CD8-positive, alpha-beta T cell (primary cell): ENCODE measurements at places on chromosomes 2 and 18.
A peak's percentile ranks its signal among the peaks of the same experiment; 100 is the strongest.

DNA sequence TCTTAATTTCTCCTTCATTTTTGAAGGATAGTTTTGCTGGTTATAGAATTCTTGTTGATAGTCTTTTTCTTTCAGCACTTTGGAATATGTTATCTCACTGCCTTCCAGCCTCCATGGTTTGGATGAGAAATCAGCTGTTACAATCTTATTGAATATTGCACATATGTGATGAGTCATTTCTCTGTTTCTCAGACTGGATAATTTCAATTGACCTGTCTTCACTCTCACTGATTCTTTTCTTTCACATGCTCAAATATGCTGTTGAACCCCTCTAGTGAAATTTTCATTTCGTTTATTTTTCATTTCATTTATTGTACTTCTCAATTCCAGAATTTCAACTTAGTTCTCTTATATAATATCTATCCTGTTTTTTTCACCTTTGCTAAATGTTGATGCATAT is 22.2 kb downstream of the PDK1 start:
- DNase-seq: no peak

DNA sequence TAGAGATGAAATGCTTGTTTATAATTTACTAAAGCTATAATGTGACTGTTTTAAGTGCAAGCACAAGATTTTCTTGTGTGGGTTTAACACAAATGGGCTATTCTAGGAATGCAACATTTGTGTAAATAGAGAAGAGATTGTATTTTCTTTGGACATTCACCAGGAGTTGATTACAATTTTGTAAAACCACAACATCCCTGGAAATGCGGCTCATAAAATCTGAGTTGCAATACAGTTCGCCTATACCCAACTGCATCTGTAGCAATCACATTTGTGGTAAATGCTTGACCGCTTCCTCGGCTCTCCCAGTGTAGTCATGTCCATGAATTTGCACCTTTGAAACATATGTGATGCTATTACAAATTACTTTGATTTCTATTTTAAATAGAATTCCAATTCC is 348.7 kb upstream of the CDH20 start:
- DNase-seq: no peak

- DNase-seq: no peak
Measured at GRCh38 chr2:162056796-162057399, 17.1 kb downstream of the DPP4 start.

DNA sequence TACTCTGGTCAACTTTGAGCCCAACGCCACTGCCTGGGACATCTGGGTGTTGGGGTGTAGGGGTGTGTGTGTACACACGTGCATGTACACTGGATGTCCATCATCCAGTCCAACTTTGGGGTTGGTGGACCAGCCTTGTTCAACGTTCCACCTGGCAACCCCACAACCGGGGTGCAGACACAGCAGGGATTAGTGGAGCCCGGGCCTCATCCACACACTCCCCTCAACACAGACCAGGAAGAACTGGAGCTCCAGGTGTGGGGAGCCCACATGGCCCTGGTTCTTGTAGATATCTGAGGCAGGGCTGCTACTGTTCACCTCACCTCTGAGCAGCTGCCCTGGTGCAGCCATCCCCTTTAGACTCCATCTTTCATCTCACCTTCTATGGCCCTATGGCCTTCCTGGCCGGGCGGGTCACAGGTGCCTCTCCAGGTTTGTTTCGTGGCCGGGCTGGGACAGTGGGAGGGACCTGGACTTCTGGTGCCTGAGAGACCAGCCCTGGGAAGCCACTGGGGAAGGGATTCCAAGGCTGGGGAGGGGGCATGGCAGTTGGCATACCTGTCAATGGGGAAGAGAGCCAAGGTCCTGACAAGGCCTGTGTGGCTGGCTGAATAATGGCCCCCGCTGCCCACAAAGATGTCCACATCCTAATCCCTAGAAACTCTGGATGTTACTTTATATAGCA is 7.5 kb downstream of the NEU2 start:
- no peak for DNase-seq

- no peak for DNase-seq
Measured at GRCh38 chr2:121382744-121383143, 97.7 kb upstream of the TFCP2L1 start.

GRCh38 chr2:204205082-204205481 is 268.5 kb downstream of the ICOS start:
- DNase-seq: no peak

DNA sequence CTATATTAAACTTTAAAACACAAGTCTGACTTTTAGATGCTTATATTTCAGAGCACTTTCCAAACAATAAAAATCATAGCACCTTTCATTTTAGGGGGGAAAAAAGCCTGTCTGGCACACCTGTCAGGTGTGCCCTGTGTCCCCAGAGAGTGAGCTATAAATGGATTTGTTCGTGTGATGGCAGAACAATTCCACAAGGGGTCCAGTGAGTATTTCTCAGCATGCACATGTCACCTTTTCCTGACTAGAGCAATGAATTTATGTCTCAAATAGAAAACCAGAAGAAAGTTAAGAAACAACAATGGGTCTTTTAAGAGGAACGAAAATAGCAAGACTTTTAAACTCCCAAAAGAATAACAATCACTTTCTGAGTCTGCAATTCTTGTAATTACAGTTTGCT is 55.9 kb downstream of the ACVR1C start:
- no peak for DNase-seq

GRCh38 chr2:235494716-235495372 is 1.0 kb downstream of the AGAP1 start:
- no peak for DNase-seq

GRCh38 chr2:48069769-48070168 is 163.5 kb upstream of the FBXO11 start:
- no peak for DNase-seq

- DNase-seq: no peak
Measured at GRCh38 chr2:167733747-167734146, 513.6 kb downstream of the STK39 start.

DNA sequence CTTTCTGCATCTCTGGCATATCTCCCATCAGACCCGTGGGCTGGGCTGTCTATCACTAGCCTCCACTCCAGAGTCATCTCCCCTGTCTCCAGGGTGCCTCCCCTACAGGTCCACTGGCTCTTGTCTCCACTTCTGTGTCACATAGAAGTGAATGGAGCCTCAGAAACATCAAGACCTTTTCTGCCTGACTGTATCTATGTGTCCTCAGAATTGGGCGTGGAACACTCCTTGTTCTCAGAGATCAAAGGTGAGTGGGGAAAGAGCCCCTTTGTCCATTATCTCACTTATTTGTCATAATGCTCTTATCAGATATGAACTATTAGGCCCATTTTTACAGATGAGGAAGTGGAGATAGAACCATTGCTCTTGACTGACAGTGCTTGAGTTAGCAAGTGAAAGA is 211.0 kb downstream of the CYRIA start:
- DNase-seq: no peak

DNA sequence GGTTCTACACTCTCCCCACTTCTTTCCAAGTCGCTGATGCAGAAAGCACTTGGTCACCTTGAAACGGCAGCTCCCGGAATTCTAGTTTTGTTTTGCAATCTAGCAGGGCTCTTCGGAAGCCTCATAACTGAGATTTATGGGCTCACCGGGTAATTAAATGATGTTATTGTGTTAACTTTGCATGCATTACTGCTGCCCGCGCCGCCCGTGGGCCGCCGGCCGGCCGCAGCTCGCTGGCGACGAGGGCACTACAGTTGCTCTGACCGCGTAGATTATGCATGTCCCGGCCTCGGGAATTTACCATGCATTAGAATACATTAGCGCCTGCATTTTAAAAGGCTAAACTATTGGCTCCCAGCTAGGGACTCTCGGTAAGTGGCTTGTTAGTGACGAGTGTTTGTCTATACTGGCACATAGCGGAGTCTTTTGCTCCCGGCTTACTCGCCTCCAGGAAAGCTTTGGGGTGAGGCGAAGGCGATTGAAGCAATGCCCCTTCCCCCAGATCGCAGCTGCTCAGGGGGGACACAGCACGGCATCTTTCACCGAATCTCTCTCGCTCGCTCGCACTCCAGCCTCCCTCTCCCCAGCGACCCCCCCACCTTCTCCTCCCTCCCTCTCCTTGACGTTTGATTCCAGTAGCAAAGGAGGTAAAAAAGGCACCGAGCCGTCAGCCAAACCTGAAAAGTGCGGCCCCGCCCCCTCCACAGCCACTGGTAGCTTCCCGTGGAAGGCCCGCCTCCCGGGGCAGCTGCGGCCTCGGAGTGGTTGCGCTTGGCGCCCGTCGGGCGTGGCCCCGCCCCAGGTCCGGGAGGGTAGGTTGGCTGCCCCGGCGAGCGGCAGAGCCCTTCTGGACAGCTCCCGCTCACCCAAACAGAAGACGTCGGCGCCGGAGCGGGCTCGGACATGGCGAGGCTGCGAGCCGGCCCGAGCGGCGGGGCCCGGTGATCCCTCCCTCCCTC is at the start of gene ONECUT2:
Gene ONECUT2 (plus strand): TSS at position 839 of the 959 bp plus-strand sequence. CDS start 343 bp downstream, outside the sequence.
- DNase-seq: peak; percentile 51

DNA sequence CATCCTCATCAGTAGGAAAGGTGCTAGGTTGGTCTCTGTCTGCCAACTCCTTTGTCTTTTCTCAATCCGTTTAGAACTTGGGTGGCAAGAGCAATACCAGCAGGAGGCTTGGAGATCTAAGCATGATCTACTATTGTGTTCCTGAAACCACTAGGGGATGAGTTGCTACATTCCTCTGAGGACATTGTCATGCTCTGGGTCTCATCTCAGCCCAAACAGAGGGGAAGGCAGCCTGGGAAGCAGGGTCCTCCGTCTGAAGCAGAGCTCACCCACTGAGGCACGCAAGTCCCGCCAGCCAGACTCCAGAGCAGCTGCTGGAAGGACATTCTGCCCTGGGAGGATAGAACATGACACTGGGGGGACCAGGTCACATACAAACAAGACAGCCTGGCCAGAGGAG is 162.9 kb downstream of the MTCL1 start:
- no peak for DNase-seq

DNA sequence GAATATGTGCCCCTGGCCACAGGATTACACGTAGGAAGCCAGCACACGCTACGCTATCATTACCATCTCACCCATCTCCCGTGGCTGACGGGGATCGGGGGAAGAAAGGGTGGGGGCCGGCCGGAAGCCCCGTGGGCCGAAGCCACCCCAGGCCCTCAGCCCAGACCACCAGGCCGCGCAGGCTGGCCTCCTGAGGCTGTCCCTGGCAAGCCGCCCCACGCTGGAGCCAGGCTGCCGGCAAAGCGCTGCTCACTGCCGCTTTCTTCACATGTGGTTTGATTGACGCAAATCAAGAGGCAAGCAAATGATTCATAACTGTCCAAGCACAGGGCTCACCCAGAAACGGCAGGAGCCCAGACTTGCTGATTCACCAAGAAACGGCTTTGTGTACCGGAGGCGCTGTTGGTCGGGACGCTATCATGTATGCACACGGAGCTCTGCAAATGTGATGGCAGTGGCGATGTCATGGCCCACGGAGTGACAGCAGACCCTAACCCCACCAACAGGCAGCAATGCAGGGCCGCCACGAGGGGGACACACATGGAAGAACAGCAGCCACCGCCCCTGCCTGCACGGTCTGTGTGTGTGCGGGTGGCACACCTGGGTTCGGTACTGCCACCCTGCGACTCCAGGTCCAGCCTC is 125.7 kb downstream of the HDAC4 start:
- DNase-seq: peak; percentile 65

DNA sequence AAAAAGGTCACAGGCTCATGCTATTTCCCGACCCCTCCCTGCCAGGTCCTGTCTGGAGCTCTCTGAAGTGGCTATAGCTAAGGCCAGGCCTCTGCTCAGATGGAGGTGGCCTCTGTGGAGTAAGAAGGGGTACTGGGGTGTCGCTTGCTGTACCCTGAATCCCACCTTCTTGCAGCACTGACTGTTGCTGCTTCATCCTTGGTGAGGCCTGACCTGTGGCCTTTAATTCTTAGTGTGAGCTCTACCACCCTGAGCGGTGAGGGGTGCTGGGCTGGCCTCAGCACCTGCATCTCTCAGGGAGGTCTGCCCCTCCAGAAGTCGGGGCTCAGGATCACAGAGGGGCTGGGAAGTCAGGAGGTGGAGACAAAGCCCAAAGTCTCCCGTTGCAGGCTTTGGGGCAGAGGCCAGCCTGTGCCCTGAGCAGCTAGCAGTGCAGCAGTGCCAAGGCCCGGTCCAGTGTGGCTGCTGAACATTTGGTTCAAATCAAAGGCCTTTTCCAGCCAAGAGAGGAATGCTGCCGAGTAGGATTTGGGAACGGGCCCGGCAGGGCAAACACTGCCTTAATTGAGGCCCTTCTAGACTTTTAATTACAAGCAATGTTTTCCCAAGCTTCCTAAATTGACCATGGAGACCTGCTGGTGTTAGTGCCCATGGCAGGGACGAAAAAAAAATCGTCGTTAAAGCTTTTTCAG is 133.5 kb upstream of the HAAO start:
- DNase-seq: no peak

DNA sequence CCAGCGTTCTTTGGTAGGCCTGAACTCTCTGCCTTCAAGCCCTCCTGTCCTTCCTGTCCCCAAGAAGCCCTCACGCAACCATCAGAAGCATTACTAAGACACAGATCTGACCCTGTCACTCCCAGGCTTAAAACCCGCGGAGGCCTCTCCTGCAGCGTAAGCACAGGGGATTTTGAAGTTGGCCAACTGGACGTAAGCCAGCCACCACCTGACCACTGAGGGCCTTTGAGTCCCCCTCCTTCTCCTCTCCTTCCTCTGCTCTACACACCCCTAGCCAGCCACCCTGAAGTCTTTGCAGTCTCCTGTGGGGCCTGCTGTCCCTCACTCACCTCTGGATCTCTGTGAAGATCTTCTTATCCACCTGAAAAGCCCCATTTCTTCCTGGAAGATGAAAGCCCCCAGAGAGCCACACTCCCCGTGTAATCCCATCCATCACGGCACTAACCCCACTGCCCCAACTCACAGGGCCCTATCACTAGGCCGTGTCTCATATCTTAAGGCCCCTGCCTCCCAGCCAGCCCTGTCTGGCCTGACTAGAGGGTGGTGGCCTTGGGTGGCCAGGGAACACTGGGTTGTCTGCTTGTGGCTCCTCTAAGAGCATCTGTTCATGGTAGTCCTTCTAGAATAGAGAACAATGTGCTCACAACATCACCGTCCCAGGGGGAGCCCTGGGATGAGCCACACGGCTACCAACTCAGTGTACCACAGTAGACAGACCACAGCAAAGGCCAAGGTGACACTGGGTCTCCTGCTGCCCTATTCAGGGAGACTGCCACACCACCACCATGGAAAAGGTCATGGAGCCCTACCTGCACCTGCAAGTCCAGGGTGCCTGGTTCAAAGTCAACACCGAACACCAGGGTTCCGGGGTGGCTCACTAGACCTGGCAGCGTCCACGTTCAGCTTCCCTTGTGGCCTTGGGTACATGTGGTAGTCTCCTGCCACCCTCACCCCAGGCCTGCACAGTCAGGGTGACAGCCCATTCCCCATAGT is 191.6 kb downstream of the ZBTB7C start:
- no peak for DNase-seq

DNA sequence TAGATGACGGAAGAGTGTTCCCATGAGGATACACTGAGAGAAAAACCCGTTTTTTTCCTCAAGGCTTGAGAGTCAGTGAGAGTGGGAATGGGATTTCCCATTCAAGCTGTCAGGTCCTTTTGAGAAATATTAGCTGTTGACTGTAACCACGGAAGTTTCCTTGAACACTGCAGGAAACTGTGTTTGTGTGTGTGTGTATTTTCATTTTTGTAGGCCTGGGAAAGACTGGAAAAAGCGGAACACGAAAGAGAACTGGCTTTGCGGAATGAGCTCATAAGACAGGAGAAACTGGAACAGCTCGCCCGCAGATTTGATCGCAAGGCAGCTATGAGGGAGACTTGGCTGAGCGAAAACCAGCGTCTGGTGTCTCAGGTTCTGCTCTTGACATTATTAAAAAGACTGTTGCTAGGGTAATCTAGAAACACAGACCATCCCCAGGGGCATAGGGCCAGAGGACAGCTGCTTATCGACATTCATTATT is 98.8 kb upstream of the EML6 start:
- DNase-seq: no peak

- DNase-seq: no peak
Measured at GRCh38 chr2:143582046-143582747, 453.0 kb downstream of the ARHGAP15 start.
